Kidney glomerular epithelial cell (primary cell): ENCODE measurements at places on chromosomes 5 and 9.

- DNase-seq, result no peak
These were observed 41.8 kb downstream of the GRAMD2B start for GRCh38 chr5:126464959-126465358.

GRCh38 chr5:92554447-92555085, 1026.5 kb downstream of the NR2F1-AS1 start:
- DNase-seq, result no peak

DNA sequence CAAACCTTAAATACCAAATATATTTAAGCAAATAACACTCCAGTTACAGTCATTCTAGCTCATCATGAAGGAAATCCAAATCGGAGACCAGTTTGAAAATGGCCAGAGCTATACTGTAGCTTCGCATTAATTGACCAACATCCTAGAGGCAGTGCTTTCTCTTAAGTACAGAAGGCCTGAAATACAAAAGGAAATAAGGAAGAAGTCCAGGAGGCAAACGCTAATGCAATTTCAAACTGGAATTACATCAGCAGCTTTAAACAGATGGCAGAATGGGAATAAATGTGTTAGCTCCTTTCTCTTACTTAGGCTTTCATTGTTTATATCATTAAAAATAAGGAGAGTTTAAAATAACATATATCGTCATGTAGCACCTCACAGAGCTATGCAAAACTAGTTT, 197.0 kb downstream of the SEC61B start:
- no peak for DNase-seq

DNA sequence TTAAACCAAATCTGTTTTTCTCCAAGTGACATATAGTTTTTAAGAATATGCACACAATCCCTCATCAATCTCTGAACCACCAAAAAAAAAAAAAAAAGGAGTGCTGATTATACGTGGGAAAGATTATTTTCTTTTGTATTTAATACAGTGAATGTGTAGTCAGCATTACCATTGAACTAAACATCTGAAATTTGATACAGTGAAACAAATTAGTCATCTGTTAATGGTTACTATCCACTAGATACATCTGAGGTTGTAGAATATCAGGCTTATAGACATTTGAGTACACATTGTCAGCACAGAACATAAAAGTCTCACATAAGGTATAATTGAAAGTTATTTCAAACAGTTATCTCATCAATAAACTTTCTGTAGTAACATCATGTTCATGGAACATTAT, 87.0 kb downstream of the SLF1 start:
- peak; percentile 50 for DNase-seq

GRCh38 chr5:129905473-129906176, 1.4 kb downstream of the CHSY3 start:
- DNase-seq, result no peak

DNA sequence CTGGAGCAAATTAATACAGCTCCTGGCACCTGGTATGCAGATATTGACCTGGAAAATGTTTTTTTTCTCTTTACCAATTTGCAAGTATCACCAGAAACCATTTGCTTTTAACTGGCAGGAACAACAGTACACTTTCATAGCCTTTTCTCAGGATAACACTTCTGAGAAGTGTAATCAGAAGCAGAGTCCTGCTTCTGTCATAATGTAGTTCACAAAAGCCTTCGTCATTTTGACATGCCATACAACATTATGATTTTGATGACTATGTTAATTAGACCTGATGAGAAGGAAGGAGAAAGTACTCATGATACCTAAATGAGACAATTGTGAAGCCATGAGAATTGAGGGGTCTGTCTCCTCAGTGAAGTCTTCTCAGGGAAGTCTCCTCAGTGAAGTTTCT, 41.1 kb upstream of the CARTPT start:
- DNase-seq, result no peak

DNA sequence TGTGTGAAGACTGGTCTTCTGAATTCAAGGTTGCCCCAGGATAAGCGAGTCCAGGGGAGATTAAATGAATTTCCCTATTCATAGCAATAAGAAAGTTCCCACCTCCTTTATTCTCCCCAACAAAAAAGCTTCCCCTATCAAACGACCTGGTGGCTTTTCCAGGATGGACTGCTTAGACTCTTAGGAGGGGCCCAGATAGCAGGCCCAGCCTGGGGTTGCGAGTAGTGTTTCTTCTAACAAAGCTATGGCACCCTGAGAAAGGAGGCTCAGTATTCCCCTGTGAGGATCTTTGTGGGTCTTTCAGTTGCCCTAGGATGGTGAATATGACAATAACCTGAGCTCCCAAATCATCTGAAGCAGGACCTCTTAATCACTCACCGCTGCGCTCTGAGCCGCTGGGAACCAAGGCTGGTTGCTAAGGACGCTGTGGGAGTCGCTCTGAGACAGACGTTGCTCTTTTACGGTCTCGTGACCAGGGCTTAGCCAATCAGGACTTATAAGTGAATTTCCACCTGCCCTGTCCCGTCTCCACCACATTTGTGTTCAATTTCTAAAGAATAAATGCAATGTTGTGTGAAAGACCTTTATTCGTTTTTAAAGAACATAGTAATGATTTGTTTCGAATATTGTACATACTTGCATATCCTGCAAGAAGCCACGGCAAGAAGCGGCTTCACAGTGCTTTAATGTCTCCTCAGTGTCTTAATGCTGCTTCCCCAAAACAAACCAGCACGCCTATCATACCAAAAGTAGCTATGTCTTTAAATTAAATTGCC, at the start of gene TMEM232:
TMEM232 (minus strand) TSS at position 423 of the 776 bp plus-strand sequence. CDS start 59,319 bp downstream, outside the sequence.
- peak; percentile 80 for DNase-seq

DNA sequence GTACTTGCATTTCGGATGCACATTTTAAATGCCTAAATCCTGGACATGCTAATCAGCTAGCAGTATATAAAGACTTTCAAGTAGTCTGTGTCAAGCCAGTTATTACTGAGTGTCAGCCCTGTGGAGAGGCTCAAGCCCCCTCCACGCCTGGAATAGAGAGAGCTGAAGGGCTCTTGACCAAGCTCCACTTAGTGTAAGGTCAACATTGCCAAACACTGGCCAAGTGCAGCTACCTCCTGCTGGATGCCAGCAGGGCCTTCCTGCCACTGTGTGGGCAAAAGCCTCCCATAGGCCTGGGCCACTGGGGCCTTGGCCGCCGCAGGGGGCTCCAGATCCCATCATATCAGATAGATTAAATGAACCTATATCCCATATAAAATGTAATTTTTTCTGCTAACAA, 239.4 kb upstream of the PANK3 start:
- DNase-seq, result no peak

DNA sequence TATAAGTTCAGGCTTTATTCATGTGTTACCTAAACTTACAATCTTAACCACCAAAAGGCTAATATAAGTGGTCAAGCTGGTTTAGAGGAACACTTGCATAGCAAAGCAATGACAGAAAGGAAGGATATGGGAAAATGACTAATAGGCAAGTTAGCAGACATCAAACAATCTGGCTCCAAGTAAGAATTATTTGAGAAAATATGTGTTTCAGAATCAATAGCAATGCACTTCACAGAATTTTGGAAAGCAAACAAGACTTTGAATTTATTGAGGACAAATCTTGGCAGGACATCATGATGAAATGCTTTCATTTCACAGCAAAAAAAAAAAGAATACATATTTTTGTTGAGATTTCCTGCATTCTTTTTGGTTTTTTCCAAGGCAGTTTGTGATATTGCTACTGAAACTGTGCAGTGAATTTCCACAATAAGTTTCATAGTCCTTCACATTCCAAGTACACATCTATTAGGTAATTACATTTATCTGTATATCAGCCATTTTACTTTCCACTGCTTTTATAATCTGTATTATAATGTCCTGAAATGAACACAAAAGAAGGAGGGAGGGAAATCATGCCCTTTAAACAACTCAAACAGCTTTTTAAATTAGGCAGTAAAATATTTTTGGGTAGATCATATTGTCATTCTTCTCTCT, 417.9 kb downstream of the NR2F1-AS1 start:
- peak; percentile 32 for DNase-seq
